ENCODE measurements at places on chromosomes 6 and 20.

DNA sequence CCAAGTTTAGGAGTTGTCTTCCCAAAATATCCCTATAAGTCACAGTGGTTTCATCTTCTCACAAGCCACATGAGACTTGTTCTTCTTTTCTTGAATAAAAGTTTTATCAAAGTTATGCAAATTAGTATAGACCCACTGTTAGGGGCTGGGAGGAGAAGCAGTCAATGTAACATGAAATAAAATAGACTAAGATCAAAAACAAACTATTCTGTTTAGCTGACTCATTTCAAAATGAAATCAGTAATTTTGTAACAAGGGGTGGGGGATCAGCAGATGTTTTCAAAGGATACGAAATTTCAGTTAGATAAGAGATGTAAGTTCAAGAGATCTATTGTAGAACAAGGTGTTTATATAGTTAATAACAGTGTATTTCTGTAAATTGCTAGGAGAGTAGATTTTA is 339.6 kb upstream of the PRDM1 start:
- no peak for DNase-seq

DNA sequence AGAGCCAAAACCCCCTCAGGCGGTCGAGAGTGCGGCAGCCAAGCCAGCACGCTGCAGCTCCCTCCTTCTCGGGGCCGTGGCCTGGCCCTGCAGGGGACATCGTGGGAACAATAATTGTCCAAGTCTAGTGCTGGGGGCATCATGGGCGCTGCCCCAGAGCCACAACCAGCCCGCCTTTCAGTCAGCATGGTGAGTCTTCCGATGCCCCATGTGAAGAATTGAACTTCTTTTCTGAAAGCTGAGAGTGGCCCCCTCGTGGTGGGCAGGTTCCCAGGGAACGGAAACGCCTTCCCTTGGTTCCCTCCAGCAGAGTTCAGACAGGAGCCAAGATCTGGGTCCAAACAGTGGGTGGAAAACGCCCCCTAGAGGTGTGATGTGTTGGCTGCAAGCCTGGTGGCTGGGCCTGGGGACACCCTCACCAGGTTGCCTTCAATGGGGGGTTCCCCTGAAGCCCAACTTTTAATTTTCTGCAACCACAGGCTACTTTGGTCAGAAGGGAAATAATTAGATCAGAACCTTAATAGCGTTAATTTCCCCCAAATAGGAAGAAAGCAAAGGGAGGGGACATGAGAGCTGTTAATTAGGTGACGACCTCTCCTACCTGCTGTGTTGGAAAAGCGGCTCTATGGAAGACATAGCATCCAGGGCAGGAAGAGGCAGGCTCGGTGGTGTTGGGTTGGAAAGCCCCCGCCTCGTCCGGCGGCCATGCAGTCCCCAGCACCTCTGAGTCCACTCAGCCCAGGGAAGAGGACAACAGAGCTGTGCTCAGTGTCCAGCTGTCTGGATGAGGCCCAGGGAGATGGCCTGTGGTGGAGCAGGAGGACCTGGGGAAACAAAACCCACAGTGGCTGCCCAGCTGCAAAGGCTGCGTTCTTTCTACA is 4.7 kb upstream of the MRGBP start:
- peak; percentile 88 for DNase-seq

DNA sequence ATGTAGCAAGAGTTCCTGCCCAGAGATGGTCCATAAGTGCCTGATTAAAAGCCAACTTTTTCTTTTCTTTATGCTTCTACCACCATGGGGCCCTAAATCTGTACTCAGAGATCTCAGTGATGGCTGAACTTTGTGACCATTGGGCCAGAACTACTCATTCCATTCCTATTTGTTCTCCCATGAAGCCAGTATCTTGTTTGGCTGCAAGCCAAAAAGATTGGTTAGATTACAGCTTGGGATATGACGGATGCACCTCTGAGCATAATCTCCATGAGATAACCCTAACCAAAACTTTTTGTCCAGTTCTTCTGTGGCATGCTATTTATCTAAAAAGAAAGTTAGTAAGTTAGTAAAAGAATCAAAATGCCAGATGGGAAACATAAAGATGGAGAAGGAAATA is 72.2 kb downstream of the PLCB4 start:
- DNase-seq: no peak

DNA sequence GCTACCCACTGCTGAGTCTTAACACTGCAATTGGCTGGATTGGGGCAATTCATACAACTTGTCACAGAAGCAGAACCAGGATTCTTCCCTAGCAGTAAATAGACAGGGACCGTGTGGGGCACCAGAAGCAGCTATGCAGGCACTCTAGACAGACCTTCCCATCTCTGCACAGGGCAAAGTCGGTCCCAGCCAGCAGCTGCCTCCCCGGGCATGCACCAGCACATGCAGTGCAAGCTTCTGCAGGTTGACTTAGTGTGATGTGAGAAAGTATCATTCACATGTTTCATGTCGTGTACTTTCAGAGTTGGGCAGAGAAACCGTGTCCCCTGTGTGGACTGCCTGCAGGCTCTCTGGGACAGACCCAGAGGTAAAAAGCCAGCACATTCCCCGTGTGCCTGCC is 98.0 kb upstream of the FOXA2 start:
- DNase-seq: no peak

- DNase-seq: no peak
Observed at GRCh38 chr6:9225441-9225871, 790.1 kb upstream of the SLC35B3 start.

GRCh38 chr6:159535656-159536350 is 157.2 kb downstream of the SOD2 start:
- no peak for DNase-seq

- DNase-seq: no peak
Observed at GRCh38 chr6:96659084-96659845, 96.3 kb downstream of the FHL5 start.

GRCh38 chr6:115441651-115442050 is 619.0 kb downstream of the FRK start:
- DNase-seq: no peak

Measured in activated CD8-positive, alpha-beta T cell treated with anti-CD3 and anti-CD28 coated beads for 36 hours (primary cell).